ENCODE measurements at places on chromosomes 6 and 20. TPM values are rescaled to one million over a fixed set of nuclear protein-coding genes. Genes with fewer than 3 reads are reported as not detected.

Gene TSPO2
- polyA plus RNA-seq, result 2.7 TPM

DNA sequence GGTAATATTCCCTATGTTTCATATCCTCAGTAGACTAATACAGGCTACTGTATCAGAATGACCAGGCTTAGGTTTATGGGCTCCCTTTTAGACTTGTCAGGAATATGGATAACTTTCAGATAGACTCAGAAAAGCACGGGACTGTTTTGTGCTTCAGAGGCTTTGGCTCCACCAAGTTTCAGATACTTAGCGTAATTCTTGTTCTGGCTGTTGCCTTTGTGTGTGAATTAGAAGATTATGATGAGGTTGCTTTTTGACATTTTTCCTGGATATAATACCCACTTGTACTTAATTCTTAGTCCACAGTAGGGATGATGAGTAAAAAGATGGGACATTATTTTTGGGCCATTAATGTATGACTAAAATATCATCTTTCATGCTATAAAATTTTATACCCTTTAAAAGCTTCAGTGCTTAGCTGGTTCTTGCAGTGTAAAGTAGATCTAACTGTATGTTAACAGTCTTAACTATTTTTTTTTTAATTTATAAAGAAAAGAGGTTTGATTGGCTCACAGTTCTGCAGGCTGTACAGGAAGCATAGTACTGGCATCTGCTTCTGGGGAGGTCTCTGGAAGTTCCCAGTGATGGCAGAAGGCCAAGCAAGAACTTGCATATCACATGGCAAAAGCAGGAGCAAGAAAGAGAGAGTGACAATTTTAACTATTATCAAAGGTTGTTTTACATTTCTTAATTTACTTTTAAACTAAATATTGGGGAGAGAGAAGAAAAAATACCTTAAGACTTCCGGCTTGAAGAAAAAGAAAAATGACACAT is 120.7 kb downstream of the ZFAND3 start:
- H3K4me3 ChIP-seq, result no peak overlapping the region
- H3K27me3 ChIP-seq, result no peaks in the 10 kb centered on the region
- peak; percentile 24 for DNase-seq

- H3K36me3 ChIP-seq, result no peaks in the 10 kb centered on the region
- peaks cover 9% of the 10 kb centered on the region for H3K27me3 ChIP-seq
- no peak overlapping the region for H3K4me3 ChIP-seq
- H3K4me1 ChIP-seq, result no peaks in the 10 kb centered on the region
- no peak for DNase-seq
- H3K27ac ChIP-seq, result no peak overlapping the region
Measured at GRCh38 chr6:29763491-29764289, 40.5 kb downstream of the HLA-F start.

- H3K27me3 ChIP-seq, result no peaks in the 10 kb centered on the region
- no peak overlapping the region for H3K4me3 ChIP-seq
- H3K4me1 ChIP-seq, result no peaks in the 10 kb centered on the region
- no peak overlapping the region for H3K27ac ChIP-seq
Measured at GRCh38 chr6:82436740-82437139, 73.1 kb downstream of the TPBG start.

Gene SOX18
- polyA plus RNA-seq, result 2.0 TPM

- peaks cover 15% of the 10 kb centered on the region for H3K4me1 ChIP-seq
- no peak overlapping the region for H3K4me3 ChIP-seq
- no peak for DNase-seq
- H3K27me3 ChIP-seq, result no peaks in the 10 kb centered on the region
- H3K36me3 ChIP-seq, result no peaks in the 10 kb centered on the region
Measured at GRCh38 chr6:167698540-167698939, 128.2 kb upstream of the AFDN start.

DNA sequence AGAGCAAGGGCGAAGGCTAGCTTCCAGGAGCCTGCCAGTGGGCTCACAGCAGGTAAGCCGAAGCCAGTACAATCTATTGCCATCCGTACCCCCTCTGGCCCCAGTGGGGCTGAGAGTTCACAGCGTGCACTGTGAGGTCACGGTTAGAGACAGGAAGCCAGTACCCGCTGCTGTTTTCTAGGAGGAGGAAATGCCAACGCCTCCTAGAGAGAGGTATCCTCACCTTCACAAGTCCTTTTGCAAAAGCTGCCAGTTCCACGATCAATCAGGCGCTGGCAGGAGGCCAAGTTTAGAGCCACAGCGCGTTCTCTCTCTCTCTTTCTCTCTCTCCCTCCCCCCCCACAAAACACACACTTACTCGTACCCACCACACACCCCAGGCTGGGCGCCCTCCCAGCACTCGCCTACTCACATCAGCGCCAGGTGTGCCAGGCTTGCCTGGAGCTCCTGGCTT is 22.5 kb downstream of the COL9A1 start:
- no peaks in the 10 kb centered on the region for H3K36me3 ChIP-seq
- DNase-seq, result peak; percentile 23
- peaks cover 61% of the 10 kb centered on the region for H3K27me3 ChIP-seq

DNA sequence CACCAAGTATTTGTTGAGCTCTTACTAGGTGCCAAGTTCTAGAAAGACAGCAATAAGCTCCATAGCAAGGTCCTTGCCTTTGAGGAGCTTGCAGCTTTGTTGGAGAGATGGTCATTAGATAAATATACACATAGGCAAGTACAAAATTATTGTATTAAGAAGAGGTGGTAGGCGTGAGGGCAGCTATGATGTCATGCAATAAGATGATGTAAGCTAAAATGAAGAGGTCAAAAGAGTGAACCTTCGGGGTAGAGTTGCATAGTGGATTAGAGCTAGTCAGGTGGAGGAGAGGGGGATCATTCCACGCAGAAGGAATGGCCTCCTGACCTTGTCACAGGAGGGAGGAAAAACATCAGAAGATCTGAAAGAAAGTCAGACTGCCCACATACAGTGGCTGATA is 141.9 kb upstream of the PCSK2 start:
- no peak overlapping the region for H3K4me3 ChIP-seq
- H3K27me3 ChIP-seq, result no peaks in the 10 kb centered on the region
- H3K27ac ChIP-seq, result no peak overlapping the region
- no peaks in the 10 kb centered on the region for H3K36me3 ChIP-seq
- H3K4me1 ChIP-seq, result no peaks in the 10 kb centered on the region

Gene MYB
- polyA plus RNA-seq, result 0.56 TPM

DNA sequence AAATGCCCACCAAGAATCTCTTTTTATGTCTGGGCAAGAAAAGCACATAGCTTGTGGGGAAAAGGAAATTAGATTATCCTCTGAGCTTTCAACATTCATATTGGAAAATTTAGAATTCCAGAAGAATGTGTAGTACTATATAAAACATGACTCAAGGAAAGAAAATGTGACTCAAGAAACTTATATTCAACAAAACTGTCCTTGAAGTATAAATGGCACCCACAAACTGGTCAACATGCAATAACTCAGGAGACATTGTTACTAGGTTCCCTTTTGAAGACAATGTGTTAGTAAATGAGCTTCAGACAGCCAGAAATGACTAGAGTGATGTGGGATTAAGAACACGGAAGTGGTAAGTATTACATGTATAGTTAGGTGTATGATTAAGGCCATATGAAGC is 26.1 kb upstream of the TINAG start:
- no peak for DNase-seq
- no peaks in the 10 kb centered on the region for H3K27me3 ChIP-seq
- no peak overlapping the region for H3K27ac ChIP-seq
- H3K4me1 ChIP-seq, result peaks cover 6% of the 10 kb centered on the region
- no peaks in the 10 kb centered on the region for H3K36me3 ChIP-seq
- H3K4me3 ChIP-seq, result no peak overlapping the region

- peak overlapping the region; percentile 77 for H3K27ac ChIP-seq
- no peaks in the 10 kb centered on the region for H3K36me3 ChIP-seq
- DNase-seq, result peak; percentile 56
- H3K27me3 ChIP-seq, result no peaks in the 10 kb centered on the region
- no peak overlapping the region for H3K4me3 ChIP-seq
- H3K4me1 ChIP-seq, result peaks cover 8% of the 10 kb centered on the region
Measured at GRCh38 chr6:157613011-157613522, 210.0 kb upstream of the SNX9 start.

Gene TNXB
- 7.3 TPM for polyA plus RNA-seq

DNA sequence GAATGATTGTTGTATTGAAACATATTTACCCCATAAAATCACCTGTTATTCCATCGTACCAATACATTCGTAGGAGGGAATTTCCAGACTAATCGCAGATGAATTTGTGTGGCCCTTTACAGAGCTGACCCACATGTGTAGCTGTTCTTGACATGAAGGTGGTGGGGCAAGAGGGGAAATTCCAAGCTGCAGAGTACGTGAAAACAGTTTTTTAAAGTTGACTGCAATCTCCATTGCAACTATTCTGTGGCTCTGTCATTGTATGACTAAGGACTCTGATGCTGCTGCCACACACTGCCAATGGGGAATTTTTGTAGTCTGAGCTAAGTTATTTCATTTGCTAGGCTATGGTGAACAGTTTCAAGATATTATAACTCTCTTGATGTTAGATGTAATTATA is 46.4 kb upstream of the ADTRP start:
- no peak overlapping the region for H3K27ac ChIP-seq
- no peak for DNase-seq
- H3K4me1 ChIP-seq, result no peaks in the 10 kb centered on the region
- H3K4me3 ChIP-seq, result no peak overlapping the region

Gene CNR1
- 1.1 TPM for polyA plus RNA-seq

Gene PSORS1C1
- polyA plus RNA-seq, result 3.9 TPM

Gene CGA
- polyA plus RNA-seq, result 5.4 TPM

DNA sequence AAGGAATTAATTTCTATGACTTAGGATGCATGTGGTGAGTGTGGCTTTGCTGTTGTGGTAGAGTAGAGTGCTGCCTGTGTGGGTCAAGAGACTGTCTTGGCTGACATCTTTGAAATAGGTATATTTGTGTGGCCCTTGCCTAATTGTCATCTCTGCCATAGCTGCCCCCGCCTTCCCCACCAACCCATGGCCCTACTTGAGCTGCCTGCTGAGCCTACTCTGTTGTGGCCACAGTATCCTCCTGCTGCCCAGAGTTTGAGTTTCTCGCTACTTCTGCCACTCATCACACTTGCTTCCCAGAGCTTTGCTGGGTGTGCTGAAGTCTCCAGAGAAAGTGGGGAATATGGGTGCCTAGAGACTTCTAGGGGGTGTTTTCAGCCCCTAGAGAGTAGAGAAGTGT is 8.0 kb downstream of the PLCG1 start:
- H3K36me3 ChIP-seq, result no peaks in the 10 kb centered on the region
- no peak for DNase-seq
- no peak overlapping the region for H3K4me3 ChIP-seq
- no peak overlapping the region for H3K27ac ChIP-seq

GRCh38 chr6:166563805-166564204 is 22.7 kb downstream of the RAMACL start:
- H3K27me3 ChIP-seq, result no peaks in the 10 kb centered on the region
- H3K36me3 ChIP-seq, result no peaks in the 10 kb centered on the region
- H3K27ac ChIP-seq, result no peak overlapping the region
- no peak for DNase-seq

GRCh38 chr6:141992109-141992508 is 140.6 kb upstream of the GJE1 start:
- no peaks in the 10 kb centered on the region for H3K27me3 ChIP-seq
- H3K4me3 ChIP-seq, result no peak overlapping the region
- no peak for DNase-seq
- no peaks in the 10 kb centered on the region for H3K4me1 ChIP-seq
- H3K36me3 ChIP-seq, result no peaks in the 10 kb centered on the region

DNA sequence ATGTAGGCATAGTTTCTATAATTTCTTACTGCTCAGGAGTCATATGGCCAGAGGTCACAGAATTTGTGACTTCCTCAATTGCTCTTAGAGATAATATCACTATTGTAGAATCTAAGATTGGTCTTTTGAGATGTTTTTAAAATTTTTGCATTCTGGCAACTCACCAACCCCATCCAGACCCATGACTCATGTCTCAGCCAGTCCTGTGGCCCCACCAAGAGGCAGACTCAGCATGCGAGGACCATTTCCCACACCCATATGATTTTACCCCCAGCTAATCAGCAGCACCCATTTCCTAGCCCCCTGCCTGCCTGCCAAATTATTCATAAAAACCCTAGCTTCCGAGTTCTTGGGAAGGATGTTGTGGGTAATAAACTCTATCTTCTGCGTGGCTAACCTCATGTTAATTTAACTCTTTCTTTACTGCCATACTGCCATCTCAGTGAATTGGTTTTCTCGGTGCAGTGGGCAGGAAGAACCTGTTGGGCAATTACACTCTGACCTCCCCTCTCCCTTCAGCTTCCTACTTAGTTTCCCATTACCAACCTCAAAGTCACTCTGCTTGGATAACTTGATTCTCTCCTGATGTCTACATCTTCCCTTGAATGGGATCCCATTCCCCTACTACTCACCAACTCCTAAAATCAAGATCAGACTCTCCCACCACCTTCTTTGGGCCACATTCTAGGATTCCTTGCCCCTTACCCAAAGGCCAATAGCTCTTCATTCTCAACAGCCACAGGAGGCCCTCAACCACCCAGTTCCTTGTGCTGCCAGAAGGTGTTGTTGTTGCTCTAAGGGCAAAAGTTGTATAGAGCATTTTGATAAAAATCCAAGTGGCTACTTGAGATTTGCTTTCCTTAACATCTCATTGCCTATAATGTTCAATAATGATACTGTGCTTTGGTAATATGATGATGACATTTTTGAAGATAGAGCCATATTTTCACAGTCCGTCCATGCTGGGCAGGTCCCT is 16.2 kb upstream of the IYD start:
- H3K4me3 ChIP-seq, result no peak overlapping the region
- no peaks in the 10 kb centered on the region for H3K27me3 ChIP-seq
- no peak for DNase-seq
- no peaks in the 10 kb centered on the region for H3K4me1 ChIP-seq
- no peaks in the 10 kb centered on the region for H3K36me3 ChIP-seq

- DNase-seq, result no peak
- H3K4me1 ChIP-seq, result no peaks in the 10 kb centered on the region
- H3K27me3 ChIP-seq, result no peaks in the 10 kb centered on the region
- H3K27ac ChIP-seq, result no peak overlapping the region
- no peak overlapping the region for H3K4me3 ChIP-seq
- no peaks in the 10 kb centered on the region for H3K36me3 ChIP-seq
Measured at GRCh38 chr20:59177266-59178250, 13.9 kb downstream of the ZNF831 start.

Gene PHACTR1
- polyA plus RNA-seq, result 6.1 TPM

DNA sequence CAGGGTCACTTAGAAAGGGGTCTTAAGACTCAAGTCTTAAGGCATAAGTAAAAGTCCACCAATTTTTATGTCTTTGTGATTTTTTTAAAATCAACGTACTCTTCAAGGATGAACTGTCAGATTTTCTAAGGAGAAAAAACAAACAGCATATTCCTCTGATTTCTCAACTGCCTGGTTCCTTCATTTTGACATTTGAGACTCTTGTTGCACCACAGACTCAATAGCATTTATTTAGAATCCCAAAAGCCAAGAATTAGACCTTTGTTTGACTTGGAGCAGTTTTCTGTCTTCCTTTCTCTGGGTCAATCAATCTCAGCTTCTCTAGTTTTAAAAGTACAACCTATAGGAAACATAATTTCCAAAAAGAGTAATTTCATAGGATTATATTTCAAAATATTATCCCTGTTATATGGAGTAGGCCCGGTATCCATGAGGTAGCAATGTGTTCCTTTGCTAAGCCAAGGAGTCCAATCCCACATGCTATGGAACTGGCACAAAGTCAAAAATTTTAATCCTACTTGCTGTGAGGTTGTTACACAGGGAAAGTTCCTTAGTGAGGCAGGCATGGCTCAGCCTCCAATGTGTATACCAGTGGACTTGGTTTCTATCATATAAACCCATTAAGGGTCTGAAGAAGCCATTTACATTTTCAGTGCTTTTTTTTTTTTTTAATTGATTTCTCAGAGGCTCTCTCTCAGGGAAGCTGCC is 405.7 kb downstream of the KIF16B start:
- DNase-seq, result no peak
- H3K36me3 ChIP-seq, result no peaks in the 10 kb centered on the region
- H3K4me1 ChIP-seq, result no peaks in the 10 kb centered on the region
- H3K27me3 ChIP-seq, result no peaks in the 10 kb centered on the region
